ENCODE measurements at places on chromosomes 6 and 20.

GRCh38 chr20:42742926-42743325, 446.8 kb downstream of the PTPRT start:
- DNase-seq: no peak

DNA sequence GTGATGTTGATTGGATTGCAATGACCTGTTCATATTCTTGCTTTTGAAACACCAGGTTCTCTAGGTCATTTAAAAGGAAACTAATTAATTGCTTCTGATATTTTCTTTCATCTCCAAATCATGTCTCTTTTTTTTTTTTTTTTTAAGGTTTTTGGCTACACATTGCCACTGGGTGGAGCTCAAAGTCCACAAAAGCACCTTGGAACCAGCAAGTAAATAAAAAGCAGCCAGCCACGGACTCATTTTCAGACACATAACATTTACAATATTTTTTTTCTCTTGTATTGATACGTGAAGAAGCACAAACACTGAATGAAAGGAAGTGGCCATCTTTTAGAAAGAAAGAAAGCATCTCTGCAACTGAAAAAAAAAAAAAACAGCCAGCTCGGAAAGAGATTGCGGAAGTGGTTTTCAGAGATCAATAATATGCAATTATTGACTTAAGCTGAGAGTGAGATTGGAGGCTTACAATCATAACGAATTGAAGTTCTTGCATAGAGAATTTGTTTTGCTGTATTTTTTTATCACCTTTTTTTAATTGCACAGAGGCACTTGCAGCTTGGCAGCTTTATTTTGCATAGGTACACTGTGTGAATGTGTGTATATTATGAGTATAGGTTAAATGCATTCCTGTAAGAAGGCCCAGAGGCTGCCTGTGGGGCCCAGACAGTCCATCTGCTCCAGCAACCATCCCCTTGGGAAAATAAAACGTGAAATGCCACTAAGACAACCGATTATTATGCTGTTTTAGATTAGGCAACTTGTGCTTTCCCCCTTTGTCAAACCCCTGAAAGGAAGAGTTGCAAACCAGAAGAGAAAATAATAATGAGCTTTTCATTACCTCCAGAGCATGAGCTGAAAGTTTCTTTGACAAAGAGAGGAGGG, 28.2 kb downstream of the CGA start:
- peak; percentile 7 for DNase-seq

DNA sequence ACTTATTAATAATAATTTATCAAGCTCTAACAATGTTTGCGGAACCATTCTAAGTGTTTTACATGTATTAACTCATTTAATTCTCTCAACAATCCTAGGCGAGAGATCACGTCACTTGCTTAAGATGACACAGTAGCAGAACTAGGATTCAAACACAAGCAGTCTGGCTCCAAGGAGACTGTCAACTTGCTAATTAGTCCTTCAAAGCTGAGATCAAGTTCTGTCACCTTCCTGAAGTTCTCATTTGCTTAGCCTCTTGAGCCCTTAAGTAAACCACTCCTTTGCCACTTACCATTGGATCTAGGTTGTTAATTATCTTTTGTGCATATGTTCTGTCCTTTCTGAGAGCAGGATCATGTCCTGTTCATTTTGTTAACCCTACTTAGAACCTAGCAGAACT, 14.1 kb downstream of the FKBP5 start:
- no peak for DNase-seq

- DNase-seq: no peak
Measured at GRCh38 chr6:93886416-93886815, 467.1 kb upstream of the EPHA7 start.

DNA sequence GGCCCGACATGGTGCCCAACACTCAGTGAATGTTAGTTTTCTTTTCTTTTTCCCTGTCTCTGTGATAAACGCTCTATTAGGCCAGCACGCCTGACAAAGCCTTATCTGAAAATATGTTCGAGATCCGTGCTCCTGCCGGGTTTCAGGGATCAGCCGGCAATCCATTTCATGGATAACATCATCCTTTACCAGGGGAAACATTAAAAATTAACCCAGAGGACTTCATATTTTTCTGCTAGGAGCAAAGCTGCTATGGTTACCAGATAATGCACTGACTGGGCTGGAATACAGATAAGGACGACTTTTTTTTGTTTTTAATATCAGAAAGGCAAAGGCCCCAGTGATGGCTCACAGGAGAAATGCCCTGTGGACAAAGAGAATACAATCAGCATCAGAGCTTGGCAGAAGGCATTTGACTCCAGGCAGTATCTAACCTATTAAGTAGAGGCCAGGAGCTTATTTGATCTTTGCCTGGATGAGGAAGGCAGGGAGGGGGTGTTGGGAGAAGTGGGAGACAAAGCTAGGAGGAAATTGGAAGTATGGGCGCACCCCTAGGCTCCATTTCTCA, 482.0 kb upstream of the CHD6 start:
- no peak for DNase-seq

- DNase-seq: no peak
Measured at GRCh38 chr6:160161647-160161986, 40.0 kb downstream of the SLC22A1 start.

DNA sequence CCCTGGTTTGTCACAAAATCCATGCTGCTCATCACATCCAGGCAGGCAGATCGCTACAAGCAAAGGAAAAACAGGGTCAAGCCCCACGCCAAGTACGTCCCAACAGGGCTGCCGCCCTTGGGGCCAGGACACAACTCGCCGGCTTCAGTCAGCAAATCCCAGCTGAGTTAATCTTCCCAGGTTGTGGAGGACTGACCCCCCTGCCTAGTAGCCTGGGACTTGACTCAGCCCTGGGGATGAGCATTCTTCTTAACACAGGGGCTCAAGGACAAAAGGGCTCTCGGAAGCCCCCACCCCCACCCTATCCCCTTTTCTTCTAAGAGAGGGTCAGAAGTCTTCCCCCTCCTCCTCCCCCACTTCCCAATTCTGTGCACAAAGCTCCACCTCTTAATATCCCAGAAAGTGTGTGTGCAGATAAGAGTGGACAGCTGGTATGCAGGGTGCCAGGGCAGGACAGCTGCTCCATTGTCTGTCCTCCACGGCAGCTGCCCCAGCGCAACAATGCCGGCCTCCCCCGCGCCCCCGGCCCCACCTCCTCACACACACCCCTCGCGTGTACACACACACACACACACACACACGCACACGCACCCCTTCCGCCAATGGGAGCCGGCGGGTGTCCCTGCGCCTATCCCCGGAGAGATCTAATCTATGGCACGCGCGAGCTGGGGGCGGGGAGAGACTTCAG, 4.5 kb downstream of the DLL1 start:
- no peak for DNase-seq

DNA sequence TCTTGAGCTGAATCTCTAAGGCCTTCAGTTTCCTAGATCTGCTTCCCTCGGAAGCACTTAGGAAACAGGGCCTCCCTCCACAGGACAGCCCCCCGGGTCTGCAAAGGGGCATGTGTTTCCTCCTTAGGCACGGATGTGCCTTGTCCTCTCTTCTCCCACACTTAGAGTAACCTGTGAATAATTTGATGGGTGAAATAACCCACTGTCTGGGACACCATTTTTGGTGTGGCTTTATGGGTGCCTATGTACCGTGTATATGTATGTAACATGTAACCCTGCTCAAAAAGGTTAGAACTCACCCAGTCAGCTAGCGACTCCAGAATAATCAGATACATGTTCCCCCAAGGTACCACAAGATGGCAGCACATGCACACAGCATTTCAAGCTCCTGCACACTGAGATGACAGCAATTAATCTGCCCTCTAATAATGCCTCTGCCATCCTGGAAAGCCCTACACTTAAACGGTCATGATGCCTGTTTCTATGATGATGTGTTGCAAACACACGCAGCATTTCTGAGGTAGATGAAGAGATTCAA, 212.0 kb upstream of the PROKR2 start:
- peak; percentile 62 for DNase-seq

- no peak for DNase-seq
Measured at GRCh38 chr20:4633780-4634179, 87.9 kb upstream of the PRND start.

DNA sequence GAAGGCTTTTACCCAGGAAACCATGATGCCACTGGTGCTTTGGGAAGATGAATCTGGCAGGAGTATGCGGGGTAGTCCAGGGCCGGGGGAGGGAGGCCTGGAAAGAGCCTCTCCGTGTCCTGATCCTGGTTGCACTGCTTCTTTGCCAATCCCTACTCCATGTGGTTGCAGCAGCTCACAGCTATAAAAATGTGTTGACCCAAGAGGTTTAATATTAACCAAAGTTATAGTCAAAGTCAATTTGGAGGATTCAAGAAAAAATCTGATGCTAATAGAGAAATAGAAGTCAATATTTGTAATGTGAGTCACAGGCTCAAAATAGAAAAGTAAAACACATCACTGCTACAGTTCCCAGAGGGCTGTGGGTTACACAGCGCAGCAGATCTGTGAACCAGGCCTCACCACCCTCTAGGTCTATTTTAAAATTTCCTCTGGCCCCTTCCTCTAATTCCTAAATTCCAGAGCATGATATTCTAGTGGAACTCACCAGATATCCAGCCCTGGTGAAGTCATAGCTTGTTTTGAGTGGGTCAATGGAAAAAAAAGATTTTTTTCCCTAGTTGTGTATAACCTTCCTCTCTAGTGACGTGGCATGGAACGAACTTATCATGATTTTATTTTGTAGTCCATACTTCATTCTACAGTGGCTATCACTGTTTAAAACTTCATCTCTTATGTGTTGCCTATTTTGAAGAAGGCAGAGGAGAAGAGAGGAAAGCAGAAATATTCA, 63.2 kb upstream of the BMP2 start:
- no peak for DNase-seq

DNA sequence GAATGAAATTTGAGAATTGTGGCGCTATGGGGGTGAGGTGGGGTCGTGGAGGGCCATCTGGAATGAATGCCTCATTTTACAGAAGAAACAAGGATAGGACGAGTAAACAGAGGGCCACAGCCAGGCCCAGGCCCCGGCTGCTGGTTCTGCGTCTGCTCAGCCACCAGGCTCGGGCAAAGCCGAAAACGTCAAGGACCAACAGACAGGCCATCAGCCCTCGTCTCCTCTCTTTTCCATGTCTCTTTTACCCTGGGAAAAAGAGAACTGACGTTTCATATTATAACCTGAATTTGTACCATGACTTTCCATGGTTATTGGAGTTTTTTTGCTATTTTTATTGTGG, 212.4 kb upstream of the ARID1B start:
- no peak for DNase-seq

DNA sequence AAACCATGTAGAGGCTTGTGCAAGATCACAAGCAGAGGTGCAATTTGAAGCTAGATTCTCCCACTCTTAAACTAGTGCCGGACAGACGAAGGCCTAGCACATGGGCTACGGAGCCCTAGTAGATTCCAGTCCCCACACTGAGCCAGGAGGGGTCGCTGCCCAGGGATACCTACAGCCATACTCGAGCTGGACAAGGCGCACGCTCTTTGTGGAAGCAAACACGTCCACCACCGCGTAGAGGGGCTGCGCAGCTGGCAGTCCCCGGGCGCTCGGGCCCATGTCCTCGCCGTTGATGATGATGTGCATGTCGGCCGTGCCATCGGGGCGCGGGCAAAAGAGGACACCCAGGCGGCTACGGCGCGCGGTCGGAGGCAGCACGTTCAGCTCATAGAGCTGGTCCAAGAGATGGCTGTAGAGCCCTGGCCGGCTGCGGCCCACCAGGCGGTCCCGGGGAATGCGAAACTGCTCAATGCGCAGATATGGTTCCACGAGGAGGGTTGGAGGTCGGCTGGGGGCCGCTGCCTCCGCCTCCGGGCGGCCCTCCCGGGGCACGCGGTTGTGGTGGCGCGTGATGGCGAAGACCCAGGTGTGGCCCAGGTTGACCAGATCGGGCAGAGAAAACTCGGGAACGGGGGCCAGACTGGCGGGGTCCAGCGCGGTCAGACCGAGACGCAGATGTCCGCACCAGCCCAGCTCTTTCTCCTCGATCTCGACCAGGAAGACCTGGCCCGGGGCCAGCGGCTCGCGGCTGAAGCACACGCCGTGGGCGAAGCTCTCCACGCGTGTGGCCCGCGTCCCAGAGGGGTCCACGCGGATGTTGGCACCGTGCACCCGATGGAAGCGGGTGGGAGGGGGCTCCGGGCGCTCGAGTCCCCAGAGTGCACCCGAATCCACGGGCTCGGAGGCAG, 677 bp downstream of the NEURL2 start:
- DNase-seq: peak; percentile 20

DNA sequence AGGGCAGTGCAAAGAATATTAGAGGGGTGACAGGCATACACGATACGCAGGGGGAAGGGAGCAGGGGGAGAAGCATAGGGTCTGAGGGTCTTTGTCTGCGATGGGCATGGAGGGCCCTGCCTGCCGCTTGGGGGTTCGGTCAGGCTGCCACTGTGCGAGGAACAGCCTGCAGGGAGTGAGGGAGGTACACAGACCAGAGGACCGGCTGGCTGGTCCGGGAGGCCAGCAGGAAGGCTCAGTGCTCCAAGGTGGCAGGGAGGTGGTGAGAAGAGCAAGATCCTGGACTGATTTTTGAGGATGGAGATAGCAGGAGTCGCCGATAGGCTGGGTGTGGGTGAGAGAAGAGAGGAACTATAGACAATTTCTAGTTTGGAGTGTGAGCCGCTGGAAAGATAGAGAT, 338.4 kb downstream of the ZFAND3 start:
- no peak for DNase-seq

DNA sequence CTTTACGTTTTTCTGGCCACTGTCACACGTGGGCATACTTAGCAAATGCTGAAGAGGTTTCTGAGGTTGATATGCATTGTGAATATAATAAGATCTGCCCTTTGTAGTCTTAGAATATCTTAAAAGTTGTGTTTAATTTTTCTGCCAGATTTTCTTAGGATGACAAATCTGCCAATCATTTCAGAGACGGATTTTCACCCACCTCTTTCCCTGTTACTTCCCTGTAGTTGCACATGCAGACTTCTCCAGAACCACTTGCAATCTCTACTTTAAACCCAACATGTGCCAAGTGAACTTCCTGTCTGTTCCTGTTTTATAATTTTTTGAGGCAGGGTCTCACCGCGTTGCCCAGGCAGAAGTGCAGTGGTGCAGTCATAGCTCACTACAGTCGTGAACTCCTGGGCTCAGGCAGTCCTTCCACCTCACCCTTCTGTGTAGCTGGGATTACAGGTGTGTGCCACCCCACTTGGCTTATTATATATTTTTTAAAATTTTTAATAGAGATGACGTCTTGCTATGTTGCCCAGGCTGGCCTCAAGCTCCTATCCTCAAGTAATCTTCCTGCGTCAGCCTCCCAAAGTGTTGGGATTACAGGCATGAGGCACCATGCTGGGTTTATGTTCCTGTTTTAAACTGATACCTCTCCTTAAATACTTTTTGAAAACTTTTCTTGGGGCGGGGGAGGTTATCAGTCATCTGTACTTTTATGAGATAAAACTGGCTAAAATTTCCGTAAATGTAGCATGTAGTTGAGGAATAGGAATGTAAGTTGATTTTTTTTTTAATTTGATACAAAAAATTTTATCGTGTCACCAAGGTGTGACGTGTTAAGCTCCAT, 2.7 kb downstream of the IGF2R start:
- no peak for DNase-seq

Measured in activated T-cell treated with anti-CD3 and anti-CD28 coated beads for 24 hours (primary cell).